ENCODE measurements at places on chromosomes 6 and 20.
A peak's percentile ranks its signal among the peaks of the same experiment; 100 is the strongest.

- DNase-seq = no peak
Measured at GRCh38 chr20:53750827-53751619, 157.4 kb upstream of the ZNF217 start.

GRCh38 chr20:36390719-36391415 is 84.7 kb downstream of the DLGAP4 start:
- DNase-seq = no peak

DNA sequence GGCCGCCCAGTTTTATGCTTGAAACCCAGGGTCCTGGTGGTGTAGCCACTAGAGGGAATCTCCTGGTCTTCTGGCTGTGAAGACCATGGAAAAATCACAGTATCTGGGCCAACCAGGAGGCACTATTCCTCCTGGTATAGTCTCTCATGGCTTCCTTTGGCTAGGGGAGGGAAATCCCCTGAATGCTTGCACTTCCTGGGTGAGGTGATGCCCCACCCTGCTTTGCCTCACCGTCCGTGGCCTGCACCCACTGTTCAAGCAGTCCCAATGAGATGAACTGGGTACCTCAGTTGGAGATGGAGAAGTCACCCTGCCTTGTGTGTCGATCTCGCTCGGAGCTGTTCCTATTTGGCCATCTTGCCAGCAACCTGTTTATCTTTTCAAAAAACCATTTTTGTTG is 10.1 kb upstream of the ZNF337 start:
- no peak for DNase-seq

DNA sequence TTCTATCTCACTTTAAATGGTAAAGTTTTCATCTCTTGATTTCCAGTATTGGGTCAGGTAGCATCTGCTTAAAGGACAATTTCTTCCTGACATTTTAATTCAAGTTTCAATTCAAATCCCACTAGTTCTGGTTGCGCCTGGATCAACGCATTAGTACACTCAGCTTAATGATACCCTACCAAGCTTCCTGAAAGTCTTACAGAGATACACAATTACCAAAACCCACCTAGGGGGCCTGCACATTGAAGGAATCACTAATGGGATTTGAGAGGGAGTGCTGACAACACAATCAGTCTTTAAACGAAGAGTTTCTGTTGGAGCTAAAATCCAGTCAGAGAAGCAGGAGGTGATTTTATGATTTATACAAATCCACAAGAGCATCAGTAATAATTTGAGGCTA is 293.0 kb downstream of the PHF3 start:
- no peak for DNase-seq

DNA sequence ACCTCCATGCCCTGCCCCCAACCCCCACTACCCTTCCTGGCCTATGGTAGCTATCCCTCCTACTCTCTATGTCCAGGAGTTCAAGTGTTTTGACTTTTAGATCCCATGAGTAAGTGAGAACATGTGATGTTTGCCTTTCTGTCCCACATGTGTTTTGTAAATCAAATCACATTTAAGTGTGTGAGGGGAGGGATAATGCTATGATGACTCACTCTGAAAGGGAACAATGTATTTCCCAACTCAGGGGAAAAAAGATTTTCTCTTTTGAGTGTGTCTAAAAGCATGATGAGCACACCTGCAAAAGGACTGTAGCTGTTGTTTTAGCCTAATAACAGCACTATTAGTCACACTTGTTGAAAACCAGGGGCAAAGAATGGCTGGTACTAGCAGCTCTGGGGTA is 193.7 kb downstream of the GJA10 start:
- no peak for DNase-seq

DNA sequence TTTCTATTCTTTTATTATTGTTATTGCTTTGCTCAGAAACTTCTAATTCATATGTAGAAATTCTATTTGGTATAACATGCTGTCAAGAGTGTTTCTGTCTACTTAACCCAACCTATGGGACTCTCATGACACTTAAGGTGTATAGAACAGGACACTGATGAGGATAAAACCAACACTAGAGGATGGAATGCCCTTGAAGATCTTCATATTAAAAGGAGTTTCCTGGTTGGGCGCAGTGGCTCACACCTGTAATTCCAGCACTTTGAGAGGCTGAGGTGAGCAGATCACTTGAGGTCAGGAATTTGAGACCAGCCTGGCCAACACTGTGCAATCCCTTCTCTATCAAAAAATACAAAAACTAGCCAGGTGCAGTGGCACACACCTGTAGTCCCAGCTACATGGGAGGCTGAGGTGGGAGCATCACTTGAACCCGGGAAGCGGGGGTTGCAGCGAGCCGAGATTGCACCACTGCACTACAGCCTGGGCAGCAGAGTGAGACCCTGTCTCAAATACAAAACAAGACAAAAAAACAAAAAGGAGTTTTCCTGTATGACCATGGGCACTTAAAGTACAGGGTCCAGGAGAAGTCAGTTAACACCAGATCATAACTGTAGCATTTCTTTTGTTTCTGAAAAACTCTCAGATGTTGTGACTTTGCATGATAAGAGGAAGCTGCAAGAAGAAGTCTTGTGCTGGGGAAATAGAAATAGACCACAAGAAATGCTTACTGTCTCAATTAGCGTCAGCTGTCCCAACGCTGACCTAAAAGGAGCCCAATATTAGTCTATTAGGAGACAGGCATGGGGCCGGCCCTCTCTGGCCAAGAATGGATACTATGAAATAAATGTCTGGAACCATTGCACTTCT is 38.9 kb upstream of the CD2AP start:
- DNase-seq = peak; percentile 28

DNA sequence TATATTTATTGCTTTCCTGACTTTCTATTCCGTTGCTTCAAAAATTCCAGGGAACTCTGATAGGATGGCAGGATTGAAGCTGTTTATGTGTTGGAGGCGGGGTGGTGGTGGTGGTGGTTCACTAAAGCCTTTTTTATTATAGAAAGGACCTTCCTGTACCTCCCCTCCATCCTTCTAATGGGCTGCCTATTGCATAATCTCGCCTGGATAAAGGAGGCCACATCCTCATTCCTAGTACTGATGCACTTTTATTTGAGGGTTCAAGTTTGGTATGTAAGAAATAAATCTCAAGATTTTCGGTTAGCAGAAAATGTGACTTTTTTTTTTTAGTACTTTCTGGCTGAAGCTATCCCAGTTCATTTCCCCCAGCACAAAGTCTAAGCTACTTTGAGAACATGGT is 18.7 kb upstream of the CTAGE9 start:
- no peak for DNase-seq

DNA sequence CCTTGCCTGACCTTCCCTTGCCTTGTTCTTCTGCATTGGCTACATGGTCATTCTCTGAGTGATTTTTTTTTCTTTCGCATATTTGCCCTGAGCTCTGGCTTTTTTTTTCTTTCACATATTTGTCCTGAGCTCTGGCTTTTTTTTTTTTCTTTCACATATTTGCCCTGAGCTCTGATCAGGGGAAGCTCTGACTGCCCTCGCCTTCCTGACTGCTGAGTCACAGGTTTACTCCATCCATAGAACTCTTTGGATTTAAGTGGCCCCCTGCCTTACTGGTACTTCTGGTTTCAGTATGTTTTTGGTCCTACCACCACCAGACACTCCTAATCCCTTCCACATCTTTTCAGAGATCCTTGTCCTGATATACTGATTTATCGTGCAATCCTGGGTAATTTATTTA is 201.1 kb downstream of the OGFRL1 start:
- DNase-seq = no peak

DNA sequence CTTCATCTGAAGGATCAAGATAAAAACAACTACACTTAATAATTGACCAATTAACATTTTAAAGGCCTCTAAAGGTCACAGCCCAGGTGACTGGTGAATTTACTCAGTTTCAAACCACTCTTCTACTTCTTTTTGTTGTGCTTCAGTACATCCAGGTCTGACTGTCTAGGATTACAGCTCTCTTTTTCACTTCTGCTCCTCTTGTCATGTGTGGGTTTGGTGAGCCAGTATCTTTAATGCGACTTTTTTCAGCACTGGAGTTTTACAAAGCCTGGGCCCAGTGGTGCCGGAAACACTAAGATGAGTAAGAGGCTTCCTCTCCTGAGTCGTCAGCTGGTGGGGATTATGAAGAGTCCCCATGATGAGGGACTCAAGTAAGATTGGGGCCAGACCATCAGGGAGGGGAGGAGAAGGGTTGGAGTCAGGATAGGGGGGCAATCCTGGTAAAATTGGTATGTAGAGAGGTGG is 27.0 kb downstream of the HECA start:
- no peak for DNase-seq

DNA sequence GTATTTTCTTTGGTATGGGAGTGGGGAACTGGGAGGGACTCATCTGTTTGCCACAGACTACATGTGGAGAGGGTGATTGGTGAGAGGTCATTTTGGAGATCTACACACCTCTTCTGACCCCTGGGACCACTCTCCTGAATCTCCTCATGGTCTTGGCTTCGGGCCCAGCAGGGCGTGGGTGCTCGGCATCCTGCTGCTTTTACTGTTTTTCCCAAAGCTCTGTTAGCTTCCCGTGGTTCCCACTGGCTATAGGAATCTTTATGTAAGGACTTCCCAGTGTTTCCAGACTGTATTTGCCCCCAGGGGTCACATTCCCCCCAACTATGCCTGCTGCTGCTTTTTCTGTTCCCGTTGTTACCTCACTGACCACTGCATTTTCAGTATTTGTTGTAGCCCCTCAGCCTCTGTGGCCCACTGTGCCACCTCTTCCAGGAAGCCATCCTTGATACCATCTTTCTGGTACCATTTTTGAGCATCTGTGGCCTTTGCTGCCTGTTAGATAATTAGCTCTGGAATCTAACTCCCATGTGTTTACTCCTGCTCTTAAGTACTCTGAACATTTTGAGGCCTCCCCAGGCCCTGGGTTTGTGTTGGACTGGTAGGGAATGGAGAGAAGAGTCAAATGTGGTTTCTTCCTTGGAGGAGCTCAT is 14.9 kb downstream of the PLCG1 start:
- no peak for DNase-seq

DNA sequence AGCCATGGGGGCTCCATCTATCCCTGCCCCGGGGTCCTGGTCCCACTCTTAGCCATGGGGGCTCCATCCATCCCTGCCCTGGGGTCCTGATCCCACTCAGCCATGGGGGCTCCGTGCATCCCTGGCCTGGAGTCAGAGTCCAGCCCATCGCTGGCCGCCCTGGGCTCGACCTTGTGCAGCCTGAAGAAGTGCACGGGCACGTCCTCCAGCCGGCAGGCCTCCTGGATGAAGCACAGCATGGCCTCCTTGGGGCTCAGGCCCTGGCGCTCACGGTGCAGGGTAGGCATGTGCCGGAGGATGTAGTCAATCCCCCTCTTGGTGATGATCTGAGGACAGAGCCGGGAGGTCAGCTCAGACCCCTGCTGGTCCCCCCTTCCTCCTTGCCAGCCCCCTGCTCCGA is 15.6 kb downstream of the FRMD1 start:
- DNase-seq = no peak

DNA sequence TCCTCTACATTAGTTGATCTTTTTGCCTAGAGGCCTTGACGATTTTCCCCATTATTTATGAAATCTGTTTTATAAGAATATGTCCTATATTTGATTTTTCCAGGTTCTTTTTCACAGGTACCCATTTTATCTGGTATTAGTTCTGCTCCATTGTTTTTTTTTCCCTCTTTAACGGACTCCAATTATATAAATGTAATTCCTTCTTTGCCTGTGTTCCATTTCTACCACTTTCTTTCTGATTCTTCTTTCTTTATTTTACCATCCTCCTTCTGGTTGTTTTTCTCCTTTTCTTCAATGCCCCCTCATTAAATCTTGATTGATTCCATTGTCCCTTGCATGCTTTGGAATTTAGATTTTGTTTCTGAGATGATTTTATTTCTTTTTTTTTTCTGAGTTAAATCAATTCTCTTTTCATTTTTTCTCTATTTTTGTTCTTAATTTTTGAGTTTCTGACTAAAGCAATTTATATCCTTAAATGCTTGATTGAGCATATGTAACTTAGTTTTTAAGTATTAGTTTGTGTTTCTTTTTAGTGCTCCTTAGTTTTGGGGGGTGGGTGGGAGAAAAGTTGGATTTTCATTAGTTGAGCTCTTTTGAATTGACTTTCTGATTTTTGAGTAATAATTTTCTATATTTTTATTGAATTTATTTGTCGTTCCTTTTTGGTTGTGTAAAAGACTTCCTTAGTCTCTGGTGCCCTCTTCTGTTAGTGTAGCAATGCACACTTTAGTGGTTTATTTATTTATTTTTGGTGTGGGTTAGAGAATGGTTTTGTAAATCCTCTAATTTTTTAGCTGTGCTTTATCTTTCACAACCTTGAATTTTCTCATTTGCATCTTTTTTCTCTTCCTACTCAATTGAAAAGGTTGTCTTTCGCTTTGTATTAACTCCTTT is 140.8 kb downstream of the FARS2 start:
- no peak for DNase-seq

Measured in testis (tissue), 5 donors.